Femur (tissue), 1 donor: ENCODE measurements at places on chromosomes 7 and 10.
A peak's percentile ranks its signal among the peaks of the same experiment; 100 is the strongest.

DNA sequence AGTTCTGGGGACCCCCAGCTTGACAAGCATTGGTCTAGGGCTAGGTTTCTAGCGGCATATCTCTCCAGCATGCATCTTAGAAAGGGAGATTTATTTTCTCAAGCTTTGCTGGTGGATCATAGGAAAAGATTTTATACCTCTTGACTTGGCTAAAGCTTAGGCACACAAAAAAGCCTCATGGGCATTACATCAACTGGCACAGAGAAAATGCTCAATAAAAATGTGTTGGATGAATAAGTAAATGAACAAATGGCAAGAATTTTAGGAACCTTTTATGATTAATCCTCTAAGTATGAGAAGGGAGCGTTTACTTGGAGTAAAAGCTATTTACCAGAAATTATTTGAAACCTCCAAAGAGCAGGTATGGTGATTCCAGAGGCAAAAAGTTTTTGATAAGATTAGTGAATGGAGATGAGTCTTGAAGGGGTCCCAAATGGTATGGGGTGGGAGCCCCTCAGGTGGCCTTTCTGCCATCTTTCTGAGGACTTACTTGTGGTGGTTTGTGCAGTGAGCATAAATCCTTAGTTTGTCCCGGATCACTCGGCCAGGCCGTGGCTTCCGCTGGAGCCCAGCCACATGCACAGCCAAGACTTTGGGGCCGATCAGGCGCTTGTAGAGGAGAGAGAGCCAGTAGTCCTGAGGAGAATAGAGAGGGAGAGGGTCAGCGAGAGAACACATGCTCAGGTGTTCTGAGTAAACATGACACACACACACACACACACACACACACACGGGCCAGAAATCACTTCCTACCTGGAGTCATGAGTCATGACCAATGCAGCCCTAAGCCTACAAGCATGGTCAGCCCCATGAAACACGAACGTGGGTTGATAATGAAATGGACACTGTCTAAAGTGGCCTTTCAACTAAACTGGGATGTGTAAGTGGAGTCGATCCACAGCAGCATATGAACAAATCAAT, 43.1 kb upstream of the HPS1 start:
- no peak for DNase-seq

DNA sequence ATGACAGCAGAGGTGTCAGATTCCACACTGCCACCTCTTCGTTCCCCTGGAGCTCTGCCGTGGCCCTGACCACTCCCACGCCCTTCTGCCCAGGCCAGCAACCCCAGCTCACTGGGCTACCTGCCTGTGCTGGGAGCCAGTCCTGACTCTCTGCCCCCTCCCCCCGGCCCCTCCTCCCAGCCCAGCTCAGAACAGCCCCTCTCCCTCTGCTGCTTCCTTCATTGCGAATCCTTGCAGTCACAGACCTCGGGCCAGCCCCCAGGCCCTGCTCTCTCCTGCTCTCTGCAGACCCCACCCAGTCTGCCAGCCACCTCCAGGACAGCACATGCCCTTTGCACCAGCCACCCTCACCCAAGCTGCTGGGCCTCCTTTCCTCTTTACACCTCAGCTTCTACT, 60.4 kb downstream of the TCERG1L start:
- no peak for DNase-seq

DNA sequence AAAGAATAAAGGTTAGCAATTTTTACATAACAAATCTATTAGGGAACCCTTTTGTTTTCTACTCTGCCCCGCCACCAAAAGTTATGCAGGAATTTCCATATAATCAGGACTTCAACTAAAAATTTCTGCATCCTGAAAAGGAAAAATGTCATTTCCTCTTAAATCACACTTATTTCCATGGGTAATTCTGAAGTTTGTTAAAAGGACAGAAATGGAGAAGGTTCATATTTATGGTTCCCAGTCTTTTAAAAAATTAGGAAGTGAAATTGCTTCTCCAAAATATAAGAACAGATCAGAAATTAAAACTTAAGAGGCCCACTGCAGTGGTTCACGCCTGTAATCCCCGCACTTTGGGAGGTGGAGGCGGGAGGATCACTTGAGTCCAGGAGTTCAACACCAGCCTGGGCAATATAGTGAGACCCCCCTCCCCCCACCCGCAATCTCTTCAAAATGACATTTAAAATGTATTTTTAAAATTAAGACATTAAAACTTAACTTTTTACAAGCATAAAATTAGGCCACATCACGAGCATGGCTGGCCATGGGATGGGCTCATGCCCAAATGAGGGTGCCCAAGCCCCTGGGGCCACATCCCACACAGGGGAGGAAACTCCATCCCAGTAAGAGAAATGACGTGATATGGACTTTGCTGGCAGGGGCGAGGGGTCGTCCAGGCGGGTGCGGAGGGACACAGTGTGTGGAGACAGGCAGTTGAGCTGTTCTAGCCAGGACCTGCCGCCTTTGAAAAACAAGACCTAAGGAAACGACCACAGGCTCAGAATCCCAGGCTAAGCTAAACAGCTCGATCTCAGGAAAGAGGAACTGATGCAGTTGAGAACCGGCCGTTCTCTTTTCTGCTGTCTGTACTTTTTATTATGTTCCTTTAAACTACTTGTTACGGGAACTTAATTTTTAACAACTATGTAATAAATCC, 51.3 kb upstream of the NFE2L3 start:
- no peak for DNase-seq

DNA sequence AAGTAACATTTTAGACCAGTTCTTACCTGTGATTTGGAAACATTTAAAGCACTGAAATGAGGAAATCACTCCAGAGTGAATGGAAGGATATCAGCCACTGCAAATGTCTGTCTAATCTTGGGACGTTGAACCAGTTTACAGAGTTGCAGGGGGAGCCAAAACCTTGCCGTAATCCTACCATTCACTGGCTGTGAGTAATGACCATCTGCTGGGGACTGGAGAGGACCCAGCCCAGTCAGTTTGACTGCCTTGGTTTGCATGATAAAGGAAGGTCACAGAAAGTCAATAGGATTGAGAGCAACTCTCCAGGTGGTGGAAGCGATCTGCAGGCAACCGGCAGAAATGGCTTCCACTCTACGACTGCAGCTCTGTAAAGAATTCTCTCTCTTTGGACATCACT, 167.2 kb downstream of the AKR1D1 start:
- DNase-seq: no peak

- DNase-seq: peak; percentile 65
These were observed 294.5 kb upstream of the NFE2L3 start for GRCh38 chr7:25857376-25858067.

- no peak for DNase-seq
These were observed 397.6 kb downstream of the THSD7A start for GRCh38 chr7:11434366-11434765.

- DNase-seq: no peak
These were observed 277.6 kb upstream of the SORCS1 start for GRCh38 chr10:107442035-107442505.

GRCh38 chr7:50321487-50322067, 17.1 kb downstream of the IKZF1 start:
- DNase-seq: no peak

DNA sequence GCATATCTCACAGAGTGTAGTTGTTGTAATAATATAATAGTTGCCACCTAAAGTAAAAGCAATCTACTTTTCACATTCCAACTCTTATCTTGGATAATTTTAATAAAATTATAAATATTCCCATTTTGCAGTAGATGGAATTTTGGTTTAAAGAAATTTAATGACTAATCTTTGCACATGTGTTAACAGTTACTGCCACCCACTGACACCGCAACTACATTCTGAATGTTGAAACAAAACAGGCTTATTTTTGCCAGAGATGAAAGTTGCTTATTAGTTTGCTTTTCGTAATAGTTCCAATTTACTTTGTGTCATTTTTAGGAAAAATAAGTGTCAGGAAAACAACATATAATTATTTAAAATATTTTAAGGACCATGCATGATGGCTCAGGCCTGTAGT, 557.5 kb upstream of the PCDH15 start:
- no peak for DNase-seq
